ENCODE measurements at places on chromosomes 12 and 14.

GRCh38 chr12:54933376-54933775 lies 51.2 kb downstream of the TESPA1 start:
- DNase-seq, result no peak

DNA sequence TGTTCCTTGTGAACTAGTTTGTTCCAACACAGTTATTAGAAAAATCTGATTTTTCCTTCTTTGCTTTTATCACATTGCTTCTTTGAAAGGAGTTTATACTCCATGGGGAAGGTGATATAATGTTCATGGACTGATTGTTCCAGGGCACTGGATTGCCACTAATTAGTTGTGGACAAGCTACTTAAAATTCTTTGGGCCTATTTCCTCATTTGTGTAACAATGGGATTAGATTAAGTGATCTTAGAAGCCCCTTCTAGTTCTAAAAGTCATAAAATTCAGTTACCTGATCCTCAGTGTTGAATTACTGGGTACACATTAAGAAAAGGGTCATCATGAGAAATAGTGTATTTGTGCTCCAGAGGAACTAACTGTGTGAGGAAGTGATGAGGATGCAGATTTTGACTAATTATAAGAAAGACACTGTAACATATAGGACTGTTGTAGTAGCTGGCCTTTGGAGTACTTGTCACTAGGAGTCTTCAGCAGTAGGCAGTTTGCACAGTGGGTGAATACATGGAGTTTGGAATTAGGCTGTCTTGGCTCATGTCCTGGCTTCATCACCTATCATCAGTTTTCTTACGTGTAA lies 82.2 kb downstream of the MIA2 start:
- DNase-seq, result no peak

DNA sequence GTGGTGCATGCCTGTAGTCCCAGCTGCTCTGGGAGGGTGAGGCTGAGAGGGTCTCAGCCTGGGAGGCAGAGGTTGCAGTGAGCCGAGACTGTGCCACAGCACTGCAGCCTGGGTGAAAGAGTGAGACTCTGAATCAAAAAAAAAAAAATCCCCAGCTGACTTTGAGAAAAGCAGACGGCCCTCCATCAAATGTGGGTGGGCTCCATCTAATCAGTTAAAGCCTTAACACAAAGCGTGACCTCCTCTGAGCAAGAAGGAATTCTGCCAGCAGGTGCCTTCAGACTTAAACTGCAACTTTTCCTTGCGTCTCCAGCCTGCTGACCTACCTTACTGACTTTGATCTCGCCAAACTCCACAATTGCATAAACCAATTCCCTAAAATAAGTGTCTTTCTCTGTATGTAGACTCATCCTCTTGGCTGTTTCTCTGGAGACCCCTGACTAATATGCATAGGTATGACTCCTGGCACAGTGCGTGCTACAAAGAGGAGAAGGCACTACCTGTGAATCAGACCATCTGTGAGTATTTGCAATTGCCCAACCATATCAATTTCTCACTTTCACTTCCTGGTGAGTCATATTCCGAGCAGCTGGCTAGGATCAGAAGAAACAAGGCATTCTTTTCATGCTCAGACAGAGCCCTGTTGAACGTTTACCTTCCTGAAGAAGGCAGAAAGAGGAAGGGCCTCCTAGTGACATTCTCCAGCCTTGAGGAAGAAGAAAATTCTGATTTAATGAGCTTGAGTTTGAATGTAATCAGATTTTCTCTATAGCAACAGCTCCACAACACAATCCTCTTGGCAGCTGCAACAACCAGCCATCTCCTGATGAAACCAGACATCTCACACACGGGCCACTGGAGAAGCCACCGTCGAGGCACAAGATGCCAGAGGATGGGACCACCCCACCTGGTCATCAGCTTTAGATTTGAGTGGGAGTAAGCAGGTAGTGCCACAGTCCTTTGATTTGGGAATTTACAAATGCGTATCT lies 54.3 kb downstream of the CLMN start:
- DNase-seq, result no peak

DNA sequence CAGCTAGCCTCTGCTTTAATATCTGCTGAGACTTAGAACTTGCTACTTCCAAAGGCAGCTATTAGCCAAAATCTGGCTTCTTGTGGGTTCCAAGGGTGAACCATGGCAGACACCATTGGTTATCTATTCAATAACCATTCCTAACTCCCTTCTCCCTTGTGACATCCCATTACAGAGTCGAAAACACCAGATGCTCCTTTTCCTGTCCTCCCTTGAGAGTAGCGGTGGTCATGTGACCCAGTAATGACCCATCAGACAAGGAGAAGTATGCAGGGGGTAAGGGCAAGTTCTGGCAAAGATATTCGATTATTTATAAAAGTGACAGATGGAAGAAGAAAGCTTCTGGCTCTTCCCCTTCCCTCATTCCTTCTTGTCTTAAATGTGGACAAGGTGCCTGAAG lies 20.1 kb downstream of the TGFB3 start:
- DNase-seq, result no peak

GRCh38 chr12:124296295-124296915 lies 1.5 kb downstream of the RFLNA start:
- DNase-seq, result no peak

DNA sequence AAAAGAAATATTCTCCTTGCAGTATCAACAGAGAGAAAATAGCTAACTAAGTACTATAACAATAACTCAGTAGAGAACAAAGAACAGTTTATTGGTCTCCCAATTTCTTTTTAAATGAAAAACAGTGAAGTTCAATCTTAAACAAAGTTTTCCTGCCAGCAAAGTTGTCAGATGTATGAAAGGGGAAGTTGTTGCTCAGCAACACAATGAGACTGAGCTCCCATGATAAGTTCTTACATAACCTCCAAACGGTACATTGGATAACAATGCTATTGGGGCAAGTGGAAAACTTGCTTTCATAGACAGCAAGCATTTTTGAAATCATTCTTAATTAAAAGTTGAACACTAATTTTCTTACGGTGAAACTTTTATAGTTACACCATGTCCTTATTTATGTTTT lies 94.9 kb downstream of the ALG10B start:
- no peak for DNase-seq

GRCh38 chr12:57104292-57104910 lies 6.8 kb downstream of the STAT6 start:
- DNase-seq, result no peak

DNA sequence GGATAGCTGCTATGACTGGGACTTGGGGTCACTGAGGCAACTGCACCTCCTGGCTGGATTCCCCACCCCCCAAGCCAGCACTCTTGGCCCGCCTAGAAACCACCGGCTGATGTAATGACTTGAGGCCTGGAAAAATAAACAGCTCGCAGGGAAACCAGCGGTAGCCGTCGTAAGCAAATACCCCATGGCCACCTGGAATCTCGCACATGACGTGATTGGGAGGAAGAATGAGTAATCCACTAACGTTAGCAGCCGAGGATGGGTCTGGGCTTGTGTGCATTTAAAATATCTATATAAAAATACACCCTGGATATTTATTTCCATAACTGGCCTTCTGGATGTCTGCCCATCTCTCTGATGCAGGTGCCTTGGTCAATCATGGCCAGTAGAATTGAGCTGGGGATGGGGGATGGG lies 120.1 kb downstream of the SMOC1 start:
- no peak for DNase-seq

GRCh38 chr12:116735951-116736599 lies 1.8 kb downstream of the SPRING1 start:
- DNase-seq, result no peak

DNA sequence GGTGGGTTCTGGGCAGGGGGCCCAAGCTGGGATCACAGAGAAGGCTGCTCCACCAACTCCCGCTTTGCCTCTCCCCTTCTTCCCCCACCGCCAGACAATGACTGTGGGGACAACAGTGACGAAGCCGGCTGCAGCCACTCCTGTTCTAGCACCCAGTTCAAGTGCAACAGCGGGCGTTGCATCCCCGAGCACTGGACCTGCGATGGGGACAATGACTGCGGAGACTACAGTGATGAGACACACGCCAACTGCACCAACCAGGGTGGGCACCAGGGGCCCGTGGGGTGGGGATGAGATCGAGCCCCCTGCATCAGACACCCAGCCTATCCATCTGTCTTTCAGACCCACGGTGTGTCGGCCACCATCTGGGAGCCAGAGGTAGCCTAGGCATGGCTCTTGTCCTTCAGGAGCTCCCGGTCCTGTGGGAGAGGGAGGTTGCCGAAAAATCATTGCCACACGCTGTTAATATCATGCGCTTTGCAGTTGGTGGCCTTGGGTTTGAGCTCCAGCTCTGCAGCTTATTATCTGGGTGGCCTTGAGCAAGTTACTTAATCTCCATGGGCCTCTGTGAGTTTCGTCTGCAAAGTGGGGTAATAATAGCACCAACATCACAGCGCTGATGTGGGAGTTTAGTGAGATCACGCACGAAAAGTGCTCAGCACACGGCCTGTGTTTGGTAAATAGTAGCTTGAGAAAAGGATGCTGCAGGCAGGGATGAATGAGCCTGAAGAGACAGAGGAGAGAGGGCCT lies 21.8 kb upstream of the LRP1-AS start:
- DNase-seq, result no peak

DNA sequence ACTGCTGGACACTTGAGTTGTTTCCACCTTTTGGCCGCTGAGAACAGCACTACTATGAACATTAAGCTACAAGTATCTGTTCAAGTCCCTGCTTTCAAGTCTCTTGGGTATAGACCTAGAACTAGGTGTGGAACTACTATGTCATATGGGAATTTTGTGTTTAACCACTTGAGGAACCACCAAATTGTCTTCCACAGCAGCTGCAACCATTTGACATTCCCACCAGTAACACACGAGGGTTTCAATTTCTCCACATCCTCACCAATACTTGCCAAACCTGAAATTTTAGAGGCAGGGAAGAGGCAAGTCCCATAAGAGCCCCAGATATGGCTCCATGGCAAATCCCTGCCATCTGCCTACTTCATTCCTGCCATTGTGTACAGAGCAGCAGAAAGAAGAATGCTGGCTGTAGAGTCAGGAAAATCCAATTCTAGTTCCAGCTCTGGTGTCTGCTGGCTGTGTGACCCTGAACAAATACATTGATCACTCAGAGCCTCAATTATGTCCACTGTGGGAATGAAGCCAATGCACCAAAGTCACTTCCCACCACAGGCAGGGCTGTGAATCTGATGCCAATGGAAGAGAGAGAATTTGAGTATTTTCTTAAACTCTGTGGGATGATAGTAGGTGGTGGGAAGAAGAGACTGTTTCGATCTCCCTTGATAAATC lies 17.8 kb downstream of the PITPNM2 start:
- no peak for DNase-seq

- no peak for DNase-seq
Observed at GRCh38 chr14:89327771-89328212, 89.2 kb downstream of the FOXN3 start.

DNA sequence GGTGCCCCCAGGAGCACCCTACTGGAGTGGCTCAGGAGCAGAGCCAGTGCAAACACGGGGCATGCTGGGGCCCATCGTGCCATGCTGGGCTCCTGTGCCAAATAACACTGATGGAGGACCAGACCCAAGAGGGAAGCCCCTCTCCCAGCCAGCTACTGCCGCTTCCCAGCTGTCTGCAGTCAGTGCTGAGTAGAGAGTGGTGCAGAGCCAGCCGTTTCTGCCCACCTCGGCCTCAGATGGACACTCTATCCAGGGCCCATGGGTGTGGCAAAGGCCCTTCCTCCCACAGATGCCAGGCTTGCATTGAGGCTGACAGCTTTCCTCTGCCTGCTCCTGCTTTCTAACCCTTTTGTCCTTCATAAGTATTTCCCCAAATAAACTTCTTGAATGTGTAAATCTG lies 13.2 kb downstream of the CLBA1 start:
- DNase-seq, result no peak

GRCh38 chr12:54139019-54139418 lies 49.8 kb downstream of the SMUG1 start:
- DNase-seq, result no peak
